ENCODE measurements at places on chromosomes 2 and 18.

DNA sequence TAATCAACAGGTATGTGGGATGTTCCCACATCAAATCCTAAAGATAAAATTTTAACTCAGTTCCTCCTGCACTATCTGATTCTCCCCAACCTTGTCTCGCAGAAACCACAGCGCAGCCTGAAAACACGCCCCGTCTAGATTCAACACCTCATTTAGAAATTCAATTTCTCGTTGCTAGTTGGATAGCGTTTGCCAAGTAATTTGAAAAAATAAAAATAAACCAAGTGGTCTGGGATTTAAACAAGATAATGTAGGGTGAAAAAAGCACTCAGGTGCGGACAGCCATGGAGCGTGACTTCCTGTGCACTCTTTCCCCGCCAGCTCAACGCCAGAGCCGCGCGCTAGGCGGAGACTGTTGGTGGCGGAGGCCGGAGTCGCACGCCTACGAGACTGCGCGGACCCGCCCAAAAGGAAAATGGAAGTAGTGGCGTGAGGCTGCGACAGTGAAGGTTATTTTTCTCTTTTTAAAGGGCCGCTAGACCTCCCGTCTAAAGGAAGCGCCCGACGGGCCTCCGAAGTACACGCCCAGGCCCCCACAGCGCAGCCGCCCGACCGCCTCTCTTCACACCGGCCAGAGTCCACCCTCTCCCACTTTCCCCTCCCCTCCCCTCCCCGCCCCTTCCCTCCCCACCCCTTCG lies 615 bp upstream of the CCNT2 start:
- DNase-seq: peak; percentile 90

DNA sequence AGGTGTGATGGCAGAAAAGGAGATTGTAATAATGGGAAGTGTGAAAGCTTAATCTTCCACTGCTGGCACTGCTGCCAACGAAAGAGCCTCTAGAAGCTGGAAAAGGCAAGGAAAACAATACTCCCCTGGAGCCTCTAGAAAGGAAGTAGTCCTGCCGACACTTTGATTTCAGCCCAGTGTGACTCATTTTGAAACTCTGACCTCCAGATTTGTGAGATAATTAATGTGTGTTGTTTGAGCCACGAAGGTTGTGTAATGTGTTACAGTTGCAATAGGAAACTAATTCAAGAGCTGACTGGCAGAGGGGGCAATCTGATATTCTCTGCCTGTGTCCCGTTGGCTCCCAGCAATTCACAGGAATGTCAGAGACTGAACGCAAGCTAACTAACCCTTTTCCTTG lies 219.2 kb upstream of the UBE2E3 start:
- no peak for DNase-seq

DNA sequence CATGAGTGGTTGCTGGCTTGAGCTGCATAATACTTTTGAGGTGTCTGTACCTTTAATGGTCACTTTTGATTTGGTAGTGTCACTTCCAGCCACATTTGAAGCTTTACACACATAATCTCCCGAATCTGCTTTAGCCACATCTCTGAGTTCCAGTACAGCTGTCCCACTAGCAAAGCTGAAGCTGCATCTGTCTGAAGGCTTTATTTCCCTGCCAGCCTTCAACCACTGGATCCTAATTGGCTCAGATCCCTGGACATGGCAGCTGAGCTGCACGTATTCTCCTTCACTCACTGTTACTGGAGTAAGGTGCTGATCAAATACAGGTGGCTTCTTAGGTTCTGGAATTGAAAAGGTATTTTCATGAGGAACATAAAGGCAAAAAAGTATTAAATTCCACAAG lies 99.7 kb downstream of the TTN start:
- DNase-seq: no peak

DNA sequence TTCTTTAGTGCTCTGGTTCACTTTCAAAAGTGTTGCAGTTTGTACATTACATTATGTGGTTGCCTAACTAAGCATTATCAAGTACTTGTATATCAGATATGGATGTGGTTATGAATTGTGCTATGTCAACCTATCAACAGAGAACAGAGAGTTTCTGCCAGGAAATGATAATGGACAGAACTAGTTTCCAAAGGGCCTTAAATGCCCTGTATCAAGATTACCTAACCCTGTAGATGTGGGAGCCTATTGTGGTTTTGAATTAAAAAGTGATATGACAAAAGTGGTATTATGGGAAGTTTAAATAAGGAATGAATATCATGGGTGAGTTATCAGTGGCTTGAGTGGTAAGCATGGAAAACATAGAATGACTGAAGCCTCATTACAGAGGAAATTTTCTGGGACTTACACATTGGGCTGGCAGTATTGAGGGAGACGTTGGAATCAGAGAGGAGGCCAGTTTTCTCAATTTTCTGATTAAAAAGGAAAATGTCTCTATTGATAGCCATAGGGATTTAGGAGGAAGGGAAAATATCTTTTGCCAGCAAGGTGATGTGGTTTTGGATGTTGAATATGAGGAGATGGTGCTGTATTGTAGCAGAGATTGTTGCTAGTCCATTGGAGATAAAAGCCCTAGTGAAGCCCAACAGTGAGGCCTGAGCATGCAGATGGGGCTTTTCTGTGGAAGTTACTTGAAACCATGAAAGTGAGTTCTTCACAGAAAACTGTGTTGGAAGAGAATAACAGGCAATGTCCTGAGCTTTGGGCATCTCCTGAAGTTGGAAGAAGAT lies 140.7 kb downstream of the TTC27 start:
- no peak for DNase-seq

- DNase-seq: no peak
Observed at GRCh38 chr2:32622570-32623310, 5.1 kb upstream of the TTC27 start.

DNA sequence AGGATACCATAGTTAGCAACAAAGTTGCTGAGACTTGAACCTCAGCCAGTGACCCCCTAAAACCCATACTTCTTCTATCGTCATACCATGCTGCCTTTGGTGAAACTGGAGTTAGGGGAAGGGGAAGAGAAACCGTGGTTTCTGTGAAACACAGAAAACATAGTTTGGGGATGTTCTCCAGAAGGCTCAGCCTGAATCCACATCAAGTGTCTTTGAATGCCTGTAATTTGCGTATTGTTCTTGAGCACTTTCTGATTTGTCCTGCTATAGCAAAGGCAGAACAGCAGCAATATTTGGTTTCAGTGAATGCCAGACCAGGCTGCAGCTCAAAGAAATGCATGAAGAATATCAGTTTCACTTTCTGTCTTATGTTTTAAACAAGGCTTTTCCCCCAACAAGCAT lies 258.7 kb downstream of the TTC32 start:
- DNase-seq: no peak

DNA sequence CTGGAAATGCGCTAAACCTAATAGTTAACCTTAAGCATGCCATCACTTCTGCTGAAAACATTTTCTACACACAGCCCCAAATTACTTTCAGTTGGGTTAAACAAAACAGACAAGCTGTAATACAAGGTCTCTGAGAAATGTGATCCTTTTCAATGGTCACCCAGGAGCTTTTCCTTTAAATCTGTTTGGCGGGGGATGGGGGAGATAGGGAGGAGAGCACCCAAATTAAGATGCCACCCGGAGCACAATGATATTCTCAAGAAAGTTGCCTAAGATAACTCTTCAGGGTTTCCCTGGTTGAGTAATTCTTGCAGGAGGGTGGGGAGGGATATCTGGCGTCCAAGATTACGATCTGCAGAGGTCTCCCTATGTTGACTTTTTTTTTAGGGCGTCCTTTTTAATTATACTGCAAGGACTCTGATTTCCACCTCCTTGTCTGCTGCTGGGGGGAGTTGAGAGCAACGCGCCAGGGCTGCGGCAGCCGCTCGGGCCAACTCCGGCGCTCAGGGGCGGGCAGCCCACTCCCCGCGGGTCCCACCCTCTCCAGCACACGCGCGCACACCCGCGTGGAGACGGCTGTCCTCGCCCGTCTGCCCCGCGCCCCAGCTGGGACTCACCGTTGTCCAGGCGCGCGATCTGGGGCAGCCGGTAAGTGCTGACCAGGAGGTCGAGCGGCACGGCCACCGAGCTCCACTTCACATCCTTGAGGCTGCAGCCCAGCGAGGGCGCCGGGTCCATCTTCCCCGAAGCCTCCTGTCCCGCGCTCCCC lies 807 bp downstream of the GAREM1 start:
- no peak for DNase-seq

GRCh38 chr2:144950899-144951560 lies 431.1 kb upstream of the ZEB2 start:
- DNase-seq: no peak

DNA sequence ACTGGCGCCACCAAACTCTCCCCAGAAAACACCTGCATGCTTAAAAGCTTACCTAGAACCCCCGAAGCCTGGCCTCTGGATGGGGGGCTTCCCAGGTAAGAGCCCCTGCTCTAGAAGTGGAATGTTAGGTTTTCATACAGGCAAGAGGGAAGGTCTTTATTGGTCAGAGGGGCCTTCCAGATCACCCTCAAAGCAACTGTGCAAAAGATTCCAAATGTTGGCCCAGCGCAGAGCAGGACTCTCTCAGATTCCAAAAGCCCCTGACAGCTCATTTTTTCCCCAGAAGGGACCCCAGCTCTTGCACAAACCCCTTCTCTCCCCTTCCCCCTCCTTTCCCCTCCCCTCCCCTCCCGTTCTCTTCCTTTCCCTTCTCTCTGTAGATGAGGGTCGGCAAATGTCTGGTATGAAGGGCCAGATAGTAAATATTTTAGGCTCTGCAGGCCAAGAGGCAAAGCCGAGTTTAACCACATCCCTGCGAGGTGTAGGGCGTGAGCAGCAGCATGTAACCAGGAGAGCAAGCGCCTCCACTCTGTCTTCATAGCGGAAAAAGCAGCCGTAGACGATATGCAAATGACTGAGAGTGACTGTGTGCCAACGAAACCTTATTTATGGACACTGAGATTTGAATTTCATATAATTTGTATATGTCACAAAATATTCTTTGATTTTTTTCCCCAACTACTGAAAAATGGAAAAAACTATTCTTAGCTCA lies 116.9 kb downstream of the SMAD7 start:
- no peak for DNase-seq

DNA sequence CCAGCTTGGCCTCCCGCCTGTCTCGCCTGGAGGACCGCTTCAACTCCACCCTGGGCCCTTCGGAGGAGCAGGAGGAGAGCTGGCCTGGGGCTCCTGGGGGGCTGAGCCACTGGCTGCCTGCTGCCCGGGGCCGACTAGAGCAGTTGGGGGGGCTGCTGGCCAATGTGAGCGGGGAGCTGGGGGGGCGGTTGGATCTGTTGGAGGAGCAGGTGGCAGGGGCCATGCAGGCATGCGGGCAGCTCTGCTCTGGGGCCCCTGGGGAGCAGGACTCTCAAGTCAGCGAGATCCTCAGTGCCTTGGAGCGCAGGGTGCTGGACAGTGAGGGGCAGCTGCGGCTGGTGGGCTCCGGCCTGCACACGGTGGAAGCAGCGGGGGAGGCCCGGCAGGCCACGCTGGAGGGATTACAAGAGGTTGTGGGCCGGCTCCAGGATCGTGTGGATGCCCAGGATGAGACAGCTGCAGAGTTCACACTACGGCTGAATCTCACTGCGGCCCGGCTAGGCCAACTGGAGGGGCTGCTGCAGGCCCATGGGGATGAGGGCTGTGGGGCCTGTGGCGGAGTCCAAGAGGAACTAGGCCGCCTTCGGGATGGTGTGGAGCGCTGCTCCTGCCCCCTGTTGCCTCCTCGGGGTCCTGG lies 3.7 kb upstream of the KHK start:
- no peak for DNase-seq

- no peak for DNase-seq
Observed at GRCh38 chr2:216431531-216431856, 19.2 kb downstream of the SMARCAL1 start.

DNA sequence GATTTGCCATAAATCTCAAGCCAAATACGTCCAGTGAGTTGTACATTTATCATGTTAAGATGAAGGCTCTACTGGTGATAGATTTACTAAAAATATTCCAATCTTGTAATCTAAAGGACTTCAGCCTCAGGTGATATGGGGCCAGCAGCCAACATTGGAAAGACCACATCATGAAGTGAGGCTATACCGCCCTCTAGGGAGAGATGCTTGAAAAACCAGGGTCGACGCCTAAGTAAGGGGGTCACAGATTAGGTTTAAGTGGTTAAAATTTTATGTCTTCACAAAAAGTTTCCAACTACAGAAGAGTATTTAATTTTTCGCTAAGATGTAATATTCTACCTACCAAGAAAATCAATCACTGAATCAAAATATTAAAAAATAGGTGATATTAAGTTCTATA lies 33.3 kb downstream of the DOCK10 start:
- no peak for DNase-seq

DNA sequence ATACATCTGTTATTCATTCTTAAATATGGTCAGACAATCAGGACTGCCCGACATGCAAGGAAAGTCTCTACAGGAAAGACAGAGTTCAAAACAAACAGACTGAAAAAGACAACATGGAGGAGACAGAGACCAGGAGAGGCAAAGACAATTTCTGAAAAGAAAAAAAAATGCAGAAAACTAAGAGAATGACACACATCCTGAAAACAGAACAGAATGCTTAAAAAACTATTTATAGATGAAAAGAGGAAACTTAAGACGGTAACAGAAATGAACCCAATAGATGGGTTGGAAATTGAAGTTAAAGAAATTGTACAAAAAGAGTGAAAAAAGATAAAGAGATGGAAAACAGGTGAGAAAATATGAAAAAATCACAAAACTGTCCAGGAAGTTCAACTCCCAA lies 95.7 kb downstream of the BCL2 start:
- DNase-seq: no peak

DNA sequence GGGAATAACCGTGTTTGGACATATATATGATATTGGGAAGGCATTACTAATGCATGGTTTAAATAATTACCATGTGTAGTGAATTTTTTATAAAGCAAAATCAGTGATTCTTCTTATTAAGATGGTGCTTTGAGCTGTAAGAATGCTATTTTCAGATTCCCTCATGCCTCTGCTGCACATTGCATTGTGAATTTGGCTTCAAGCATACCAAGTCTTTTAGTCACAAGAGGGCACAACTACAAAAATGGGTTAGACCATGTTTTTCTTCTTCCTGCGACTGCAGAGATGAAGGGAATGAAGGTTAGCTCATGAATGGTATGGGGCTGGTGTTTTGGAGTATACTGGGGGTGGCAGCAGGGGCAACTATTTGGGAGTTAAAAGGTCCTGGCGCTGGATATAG lies 320.1 kb downstream of the SLC4A3 start:
- DNase-seq: no peak

- peak; percentile 74 for DNase-seq
Observed at GRCh38 chr2:86442642-86443005, 1.5 kb downstream of the KDM3A start.

GRCh38 chr2:136057023-136057801 lies 60.7 kb downstream of the CXCR4 start:
- no peak for DNase-seq

GRCh38 chr2:146079216-146079615 lies 1559.3 kb upstream of the ZEB2 start:
- no peak for DNase-seq

- DNase-seq: no peak
Observed at GRCh38 chr2:62303788-62304187, 107.9 kb downstream of the B3GNT2 start.

All from esophagus squamous epithelium (tissue), 5 donors.